ENCODE measurements at places on chromosomes 5 and 9.

DNA sequence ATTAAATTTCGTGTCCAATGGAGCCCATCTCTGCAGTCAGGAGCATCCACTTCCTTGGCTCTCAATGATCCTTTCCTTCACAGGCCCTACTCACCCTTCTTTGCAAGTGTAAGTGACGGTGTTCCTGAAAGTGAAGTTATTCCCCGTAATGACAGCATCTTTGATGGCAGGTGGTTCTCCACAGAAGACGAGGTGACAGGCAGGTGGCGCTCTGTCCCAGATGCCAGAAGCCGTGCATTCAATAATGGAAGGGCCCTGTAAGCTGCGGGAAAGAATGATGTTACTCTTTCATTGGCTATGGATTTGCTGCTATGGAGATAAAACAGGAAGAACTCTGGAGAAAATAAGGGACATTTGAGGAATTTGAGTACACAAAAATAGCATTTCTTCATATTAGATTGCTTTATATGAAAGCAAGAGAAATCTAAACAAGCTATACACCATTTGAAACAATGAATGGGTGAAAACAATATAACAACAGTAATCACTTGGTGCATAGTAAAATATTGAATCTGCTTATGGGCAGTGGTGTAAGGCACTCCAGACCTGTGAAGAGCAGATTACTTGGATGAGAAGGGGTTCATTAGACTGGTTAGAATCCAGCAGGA is 89.9 kb upstream of the TXNDC8 start:
- DNase-seq: peak; percentile 12

- no peak for DNase-seq
Measured at GRCh38 chr9:77218612-77219011, 41.3 kb downstream of the VPS13A start.

DNA sequence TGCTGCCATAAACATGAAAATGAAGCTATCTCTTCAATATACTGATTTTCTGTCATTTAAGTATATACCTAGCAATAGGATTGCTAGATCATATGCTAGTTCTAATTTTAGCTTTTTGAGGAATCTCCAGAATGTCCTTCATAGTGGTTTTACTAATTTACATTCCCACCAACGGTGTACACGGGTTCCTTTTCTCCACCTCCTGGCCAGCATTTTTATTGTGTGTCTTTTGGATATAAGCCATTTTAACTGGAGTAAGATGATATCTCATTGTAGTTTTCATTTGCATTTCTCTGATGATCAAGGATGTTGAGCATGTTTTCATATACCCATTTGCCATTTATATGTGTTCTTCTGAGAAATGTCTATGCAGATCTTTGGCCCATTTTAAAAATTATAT is 446.5 kb downstream of the GABRG2 start:
- no peak for DNase-seq

DNA sequence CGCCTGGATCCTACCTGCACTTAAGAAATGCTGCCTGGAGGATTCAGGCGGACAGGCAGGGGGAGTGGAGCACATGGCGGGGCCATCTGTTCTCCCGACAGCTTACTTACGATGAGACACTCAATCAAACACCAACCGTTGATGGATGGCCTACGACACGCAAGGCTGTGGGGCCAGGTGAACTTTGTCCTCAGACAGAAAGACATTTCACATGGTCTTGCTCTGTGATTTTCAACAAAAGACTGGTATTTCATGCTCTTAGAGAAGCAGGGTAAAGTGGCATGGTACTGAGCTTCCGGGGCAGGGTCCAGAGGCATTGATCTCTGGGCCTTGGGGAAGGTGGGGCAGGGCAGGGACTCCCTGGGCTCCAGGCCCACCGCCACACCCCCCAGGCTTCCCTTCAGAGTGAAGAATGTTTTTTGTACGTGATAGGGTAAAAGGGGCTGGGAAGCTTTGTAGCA is 9.1 kb upstream of the OLFM1 start:
- DNase-seq: no peak

DNA sequence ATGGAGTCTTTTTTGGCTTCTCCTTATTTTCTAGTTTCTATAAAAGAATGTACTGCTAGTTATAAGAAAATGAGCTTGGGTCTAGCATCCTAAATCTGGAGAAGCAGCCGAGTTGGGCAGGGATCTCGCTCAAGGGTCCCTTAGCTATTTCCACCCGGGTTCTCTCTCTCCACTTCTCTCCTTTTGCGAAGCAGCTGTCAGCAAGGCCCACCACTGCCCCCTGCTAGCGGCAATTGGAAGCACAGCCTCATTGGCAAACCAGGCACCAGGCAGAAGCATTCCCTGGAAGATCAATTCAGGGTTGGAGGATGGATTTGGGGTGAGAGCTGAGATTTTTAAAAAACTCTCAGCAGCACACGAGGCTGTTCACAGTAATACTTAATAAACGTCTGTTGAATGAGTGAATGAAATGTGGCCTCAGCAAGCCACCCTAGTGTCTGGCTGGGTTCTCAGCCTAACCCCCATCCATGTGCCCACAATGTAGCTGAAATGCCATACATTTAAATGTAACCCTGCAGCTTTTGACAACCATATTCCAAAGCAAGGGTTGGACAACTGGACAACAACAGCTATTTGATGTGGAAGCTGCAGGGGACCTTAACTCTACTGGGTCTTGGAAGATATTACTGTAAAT is 34.6 kb upstream of the TNIP1 start:
- DNase-seq: no peak

DNA sequence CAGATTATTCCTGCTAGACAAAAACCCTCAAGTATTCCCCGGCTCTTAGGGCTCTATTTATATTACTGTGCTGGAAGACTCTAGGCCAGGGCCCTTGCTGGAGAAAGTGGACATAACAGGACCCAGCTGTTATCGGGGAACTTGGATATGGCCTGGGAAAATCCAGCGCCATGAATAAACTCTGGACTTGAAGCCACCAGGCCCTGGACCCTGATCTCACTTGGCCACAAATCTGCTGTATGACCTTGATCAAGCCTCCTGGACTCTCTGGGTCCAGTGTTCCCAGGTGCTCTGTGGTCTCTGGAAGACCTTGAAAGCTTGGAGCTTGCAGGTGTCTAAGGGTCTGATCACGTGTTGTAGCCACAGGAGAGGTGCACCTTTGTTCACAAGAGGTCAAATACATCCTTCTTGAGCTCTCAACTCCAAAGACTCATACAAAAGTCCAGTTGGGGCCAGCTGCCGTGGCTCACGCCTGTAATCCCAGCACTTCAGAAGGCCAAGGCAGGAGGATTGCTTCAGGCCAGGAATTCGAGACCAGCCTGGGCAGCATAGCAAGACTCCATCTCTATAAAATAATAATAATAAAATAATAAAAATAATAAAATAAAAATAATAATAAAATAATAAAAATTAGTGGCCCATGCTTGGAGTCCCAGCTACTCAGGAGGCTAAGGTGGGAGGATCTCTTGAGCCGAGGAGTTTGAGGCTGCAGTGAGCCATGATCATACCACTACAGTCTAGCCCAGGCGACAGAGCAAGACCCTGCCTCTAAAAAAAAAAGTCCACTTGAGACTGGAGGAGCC is 26.5 kb downstream of the COL27A1 start:
- no peak for DNase-seq

DNA sequence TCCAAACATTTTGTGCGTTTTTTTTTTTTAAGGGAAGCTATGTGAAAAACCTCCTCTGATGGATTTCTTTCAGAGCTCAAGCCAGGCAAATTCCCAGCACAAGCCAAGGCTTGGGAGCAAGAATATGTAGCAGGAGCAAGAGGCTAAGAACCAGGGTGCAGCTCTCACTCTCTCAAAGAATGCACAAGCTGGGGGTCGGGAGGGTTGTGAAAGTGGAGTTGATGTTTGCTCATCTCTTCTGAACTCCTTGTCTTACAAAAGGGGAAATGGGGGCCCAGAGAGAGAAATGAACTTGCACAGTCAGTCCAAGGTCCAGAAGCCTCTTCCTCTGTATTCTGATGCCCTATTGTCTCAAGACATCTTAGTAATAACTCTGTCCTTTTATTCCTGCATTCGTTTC is 7.7 kb upstream of the TRAF1 start:
- no peak for DNase-seq

- no peak for DNase-seq
Measured at GRCh38 chr5:35372482-35372881, 142.2 kb upstream of the PRLR start.

DNA sequence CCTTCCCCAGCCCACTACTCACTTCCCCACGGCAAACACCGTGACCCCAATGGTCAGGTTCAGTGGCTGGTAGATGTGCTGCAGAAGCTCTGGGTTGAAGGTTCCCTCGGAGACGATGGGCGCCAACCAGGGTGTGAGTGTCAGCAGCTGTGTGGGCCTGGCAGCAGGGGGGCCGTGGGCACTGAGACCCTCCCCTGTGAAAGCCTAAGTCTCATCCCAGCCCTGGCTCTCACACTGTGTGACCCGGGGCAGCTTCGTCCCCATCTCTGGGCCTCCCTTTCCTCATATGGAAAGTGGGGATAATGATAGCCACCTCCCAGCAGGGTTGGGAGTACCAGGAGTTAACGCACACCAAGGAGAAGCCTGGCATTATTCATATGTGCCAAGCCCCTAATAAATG is 8.6 kb downstream of the GBGT1 start:
- DNase-seq: no peak

DNA sequence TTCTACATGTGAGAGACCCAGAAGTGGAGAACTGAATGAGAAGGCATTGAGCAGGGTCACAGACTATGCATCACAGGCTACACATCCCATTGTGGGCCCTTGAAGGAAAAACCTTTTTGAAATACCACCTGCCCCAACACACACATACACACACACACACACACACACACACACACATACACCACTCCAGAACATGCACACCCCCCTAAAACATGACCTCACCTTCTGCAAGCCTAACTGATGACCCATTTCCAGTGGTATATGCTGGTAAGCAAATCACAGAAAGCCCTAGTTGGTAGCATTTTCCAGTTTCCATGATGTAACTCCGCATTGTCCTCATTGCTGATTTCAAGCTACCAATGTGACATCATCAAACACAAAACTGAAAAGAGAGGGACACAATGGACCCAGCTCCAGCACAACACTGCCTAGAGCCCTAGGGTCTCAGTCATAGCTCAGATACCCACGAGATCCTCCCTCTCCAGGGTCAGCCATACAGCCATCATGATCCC is 36.4 kb downstream of the THBS4 start:
- no peak for DNase-seq

DNA sequence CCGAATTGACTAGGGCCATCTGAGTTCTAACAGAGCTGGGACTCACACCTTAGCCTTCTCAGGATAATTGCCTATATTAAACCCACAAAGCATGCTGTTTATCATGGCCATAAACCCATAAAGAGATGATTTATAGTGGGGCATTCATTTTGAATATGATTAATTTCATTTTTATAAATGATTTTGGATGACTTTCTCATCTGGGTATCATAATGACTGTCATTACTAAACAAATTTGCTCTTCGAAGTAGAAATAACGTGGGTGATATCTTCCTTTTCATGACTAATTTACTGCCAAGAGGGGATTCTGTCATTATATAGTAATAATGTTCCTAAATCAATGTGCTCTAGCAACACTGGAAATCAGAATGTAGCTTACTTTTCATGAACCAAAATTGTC is 498.2 kb downstream of the CDH12 start:
- no peak for DNase-seq

DNA sequence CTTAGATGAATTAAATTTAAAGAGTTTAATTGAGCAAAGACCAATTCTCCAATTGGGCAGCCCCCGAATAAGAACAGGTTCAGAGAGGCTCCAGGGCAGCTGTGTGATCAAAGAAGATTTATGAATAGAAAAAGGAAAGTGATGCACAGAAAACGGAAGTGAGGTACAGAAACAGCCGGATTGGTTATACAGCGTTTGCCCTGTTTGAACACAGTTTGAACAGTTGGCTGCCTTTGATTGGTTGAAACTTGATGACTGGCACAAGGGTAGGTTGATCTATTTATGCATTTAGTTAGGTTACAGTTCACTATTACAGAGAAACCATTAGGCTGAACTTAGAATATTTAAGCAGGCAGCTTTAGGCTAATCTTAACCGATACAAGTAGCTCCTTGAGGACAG is 29.5 kb downstream of the NIM1K start:
- DNase-seq: no peak

DNA sequence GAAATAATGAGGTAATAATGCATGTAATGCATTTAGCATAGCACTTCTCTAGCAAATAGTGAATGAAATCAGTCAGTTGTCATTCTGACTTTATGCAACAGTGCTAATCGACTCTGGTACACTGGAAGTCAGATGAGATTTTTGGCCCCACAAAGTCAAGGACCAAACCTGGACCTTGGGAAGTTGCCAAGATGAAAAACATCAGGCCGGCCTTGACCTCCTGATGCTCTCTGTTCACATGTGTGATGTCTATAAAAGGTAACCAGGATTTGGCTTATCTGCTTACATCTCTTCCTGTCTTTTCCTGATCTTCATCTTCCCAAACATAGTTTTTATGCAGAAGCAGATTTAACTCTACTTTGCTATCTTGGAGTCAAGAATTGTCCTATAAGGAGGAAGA is 39.5 kb downstream of the SLC22A5 start:
- no peak for DNase-seq

- no peak for DNase-seq
Measured at GRCh38 chr5:130402906-130403305, 498.6 kb downstream of the CHSY3 start.

DNA sequence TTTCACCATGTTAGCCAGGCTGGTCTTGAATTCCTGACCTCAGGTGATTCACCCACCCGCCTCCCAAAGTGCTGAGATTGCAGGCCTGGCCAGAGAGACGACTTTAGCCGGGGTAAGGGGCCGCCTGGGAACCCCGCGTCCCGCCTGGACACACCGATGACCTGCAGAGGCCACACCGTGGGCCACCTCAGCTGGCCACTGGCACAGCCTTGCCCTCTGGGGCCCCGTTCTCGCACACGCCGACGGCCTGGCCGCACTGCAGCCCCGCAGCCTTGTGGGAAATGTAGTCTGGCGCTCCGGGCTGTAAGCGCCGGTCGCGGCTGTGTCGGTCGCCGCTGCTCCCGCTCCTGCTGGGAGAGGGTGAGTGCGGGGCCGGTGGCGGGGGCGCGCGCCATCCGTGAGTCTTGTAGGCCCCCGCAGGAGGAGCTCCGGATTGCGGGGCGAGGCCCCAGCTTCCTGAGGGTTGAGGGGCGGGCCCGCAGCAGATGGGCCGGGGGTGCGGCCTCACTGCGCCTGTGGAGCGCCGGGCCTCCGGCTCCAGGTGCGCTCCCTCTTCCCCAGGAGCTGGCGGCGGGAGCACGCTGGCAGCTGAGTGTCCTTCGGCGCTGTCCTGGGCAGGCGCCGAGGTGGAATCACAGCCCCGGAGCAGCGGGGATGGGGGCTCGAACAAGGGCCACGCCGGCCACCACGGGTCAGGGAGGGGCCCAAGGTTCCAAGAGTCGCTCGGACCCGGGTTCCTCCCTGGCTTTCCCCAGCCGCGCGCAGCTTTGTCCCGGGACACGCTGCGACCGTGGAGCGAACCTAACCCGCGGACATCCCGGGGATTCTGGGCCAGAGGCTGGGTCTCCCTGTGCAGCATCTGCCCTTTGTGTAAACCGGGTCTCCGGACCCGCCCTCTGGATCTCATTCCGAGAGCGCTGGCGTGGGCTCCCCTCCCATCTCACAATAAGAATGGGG is at the start of gene ZFP2:
Gene ZFP2, plus strand, starts transcription at position 299 of the 957 bp plus-strand sequence. CDS start 35,401 bp downstream, outside the sequence.
- peak; percentile 63 for DNase-seq

Data from iPS DF 19.7 (cell line).